ENCODE measurements at places on chromosomes 1 and 21. TPM values are rescaled to one million over a fixed set of nuclear protein-coding genes. Genes with fewer than 3 reads are reported as not detected.

DNA sequence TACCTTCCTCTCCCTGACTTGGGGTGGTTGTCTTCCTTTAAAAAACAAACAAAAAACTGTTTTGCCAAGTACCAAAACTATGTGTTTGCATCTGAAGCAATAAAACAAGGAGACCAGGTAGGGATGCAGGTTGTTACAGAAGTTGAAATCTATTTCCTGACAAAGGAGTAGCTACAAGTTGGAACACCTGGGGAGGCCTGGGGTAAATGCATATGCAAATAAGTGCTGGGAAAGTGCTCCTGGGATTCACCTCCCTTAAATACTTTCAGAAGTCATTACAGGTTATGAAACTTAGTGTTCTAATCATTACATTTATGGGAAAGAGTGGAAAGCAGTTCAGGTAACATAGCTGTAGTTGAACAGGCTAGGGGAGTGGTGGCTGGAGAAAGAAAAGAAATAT is 1.9 kb upstream of the TSNAX start:
- H3K27ac ChIP-seq = no peak overlapping the region
- DNase-seq = no peak
- H3K4me1 ChIP-seq = peaks cover 38% of the 10 kb centered on the region
- H3K27me3 ChIP-seq = no peaks in the 10 kb centered on the region
- peak overlapping the region; percentile 27 for H3K4me3 ChIP-seq
- H3K36me3 ChIP-seq = peaks cover 21% of the 10 kb centered on the region

Gene RGS7
- not detected for total RNA-seq

Gene NPHP4
- total RNA-seq = 18.6 TPM

Gene EXO1
- total RNA-seq = 52.2 TPM

DNA sequence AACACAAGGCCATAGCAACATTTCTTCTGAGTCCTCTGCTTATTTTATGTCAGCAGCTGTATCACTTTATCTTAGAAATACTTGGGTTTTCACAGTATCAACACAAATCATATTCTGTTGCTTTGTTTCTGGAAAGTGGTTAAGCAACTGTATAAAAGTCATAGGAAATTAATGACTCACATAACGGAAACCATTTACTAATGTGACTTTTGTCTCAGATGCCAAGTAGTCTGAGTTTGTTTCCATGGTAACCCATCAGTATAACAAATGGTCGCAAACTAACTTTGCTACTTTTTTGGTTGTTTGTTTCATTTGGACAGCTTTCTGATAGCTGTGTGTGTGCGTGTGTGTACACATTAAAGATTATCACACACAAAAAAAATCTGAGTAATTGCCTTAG is 31.1 kb downstream of the EEIG2 start:
- H3K36me3 ChIP-seq = peaks cover 5% of the 10 kb centered on the region
- no peak for DNase-seq
- no peak overlapping the region for H3K4me3 ChIP-seq
- peak overlapping the region; percentile 75 for H3K27ac ChIP-seq

GRCh38 chr1:169085911-169086310 is 20.6 kb upstream of the ATP1B1 start:
- no peaks in the 10 kb centered on the region for H3K36me3 ChIP-seq
- DNase-seq = no peak
- H3K27me3 ChIP-seq = peaks cover 7% of the 10 kb centered on the region
- H3K4me3 ChIP-seq = no peak overlapping the region
- H3K4me1 ChIP-seq = peaks cover 12% of the 10 kb centered on the region

- no peak overlapping the region for H3K4me3 ChIP-seq
- H3K27me3 ChIP-seq = peaks cover 5% of the 10 kb centered on the region
- peaks cover 4% of the 10 kb centered on the region for H3K36me3 ChIP-seq
- no peaks in the 10 kb centered on the region for H3K4me1 ChIP-seq
Measured at GRCh38 chr21:39336457-39337008, 12.4 kb downstream of the HMGN1 start.

GRCh38 chr1:41882068-41882477 is 36.6 kb downstream of the HIVEP3 start:
- peaks cover 33% of the 10 kb centered on the region for H3K4me1 ChIP-seq
- peak overlapping the region; percentile 46 for H3K27ac ChIP-seq
- H3K36me3 ChIP-seq = peaks cover 3% of the 10 kb centered on the region

Gene RGS13
- not detected for total RNA-seq

Gene KRTAP21-2
- not detected for total RNA-seq

Gene NUF2
- 36.8 TPM for total RNA-seq

- peaks cover 11% of the 10 kb centered on the region for H3K27me3 ChIP-seq
- no peaks in the 10 kb centered on the region for H3K36me3 ChIP-seq
- no peak overlapping the region for H3K4me3 ChIP-seq
- DNase-seq = no peak
Measured at GRCh38 chr1:162943622-162944021, 82.6 kb upstream of the CCDC190 start.

Gene ARMH1
- total RNA-seq = 99.8 TPM

GRCh38 chr1:150536836-150537731 is 12.1 kb upstream of the ADAMTSL4 start:
- no peak overlapping the region for H3K4me3 ChIP-seq
- no peak for DNase-seq
- H3K27ac ChIP-seq = no peak overlapping the region

Gene DDR2
- total RNA-seq = 0.66 TPM

DNA sequence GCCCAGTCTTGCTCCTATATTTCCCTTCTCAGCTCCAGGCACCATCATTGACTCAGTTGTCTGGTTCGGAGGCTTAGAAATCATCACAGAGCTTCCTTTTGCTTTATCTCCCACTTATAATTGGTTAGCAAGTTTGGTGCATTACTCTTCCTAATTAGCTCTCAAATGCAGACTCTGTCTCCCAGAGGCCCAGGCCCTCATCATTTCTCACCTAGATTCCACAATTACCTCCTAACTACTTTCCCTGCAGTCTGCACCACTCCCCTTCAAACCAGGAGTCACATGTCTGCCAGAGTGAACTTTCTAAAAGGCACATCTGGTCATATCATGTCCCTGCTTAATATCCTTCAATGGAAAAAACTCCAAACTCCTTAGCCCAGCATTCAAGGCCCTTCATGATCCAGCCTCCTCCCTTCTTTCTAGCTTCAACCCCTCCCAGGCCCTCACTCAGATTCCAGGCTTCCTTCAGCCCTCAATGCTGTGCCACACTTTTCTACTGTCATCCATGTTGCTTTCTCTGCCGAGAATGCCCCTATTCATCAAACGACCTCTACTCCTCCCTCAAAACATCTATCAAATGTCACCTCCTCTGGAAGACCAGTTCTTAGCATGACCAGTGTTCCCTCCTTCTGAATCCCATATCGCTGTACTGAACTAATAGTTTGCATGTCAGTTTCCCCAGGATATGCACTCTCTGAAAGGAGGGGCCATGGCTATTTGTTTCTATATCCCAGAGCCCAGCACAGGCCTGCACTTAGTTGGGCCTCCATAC is 30.7 kb downstream of the SYT2 start:
- DNase-seq = no peak
- H3K36me3 ChIP-seq = no peaks in the 10 kb centered on the region
- H3K4me3 ChIP-seq = no peak overlapping the region
- H3K4me1 ChIP-seq = no peaks in the 10 kb centered on the region

Data from activated T-helper 1 cell treated with anti-CD3 and anti-CD28 coated beads, Interleukin-12 subunit alpha, Interleukin-12 subunit beta, Interleukin-2, Interleukin-4 antibody, amounts not matched to agents 30 ng/mL and 10 ng/mL and 1 ng/mL, durations not matched to agents 14 hours and 24 hours and 36 hours (primary cell).